ENCODE measurements at places on chromosomes 16 and 17.

- DNase-seq = peak; percentile 83
These were observed 47.1 kb upstream of the AKTIP start for GRCh38 chr16:53549970-53550690.

DNA sequence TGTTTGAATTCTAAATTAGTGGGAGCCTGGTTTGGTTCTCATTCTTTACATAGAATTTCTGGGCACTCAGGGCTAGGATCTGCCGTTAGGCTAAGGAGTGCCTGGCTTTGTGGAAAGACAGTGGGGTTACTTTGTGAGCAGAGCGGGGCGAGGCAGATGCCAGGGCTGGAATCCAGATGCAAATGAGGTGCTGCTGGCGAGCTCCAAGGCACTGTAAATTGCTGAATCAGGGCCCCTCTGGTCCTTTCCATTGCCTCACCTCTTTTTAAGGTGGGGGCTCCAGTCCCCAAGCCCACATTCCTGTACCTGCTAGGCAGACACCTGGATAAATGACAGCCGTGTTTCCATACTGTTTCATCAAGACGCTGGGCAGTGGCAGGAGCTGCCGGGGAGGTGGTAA lies 33.8 kb downstream of the PIPOX start:
- no peak for DNase-seq

- no peak for DNase-seq
These were observed 13.4 kb upstream of the PDK2 start for GRCh38 chr17:50081757-50082156.

DNA sequence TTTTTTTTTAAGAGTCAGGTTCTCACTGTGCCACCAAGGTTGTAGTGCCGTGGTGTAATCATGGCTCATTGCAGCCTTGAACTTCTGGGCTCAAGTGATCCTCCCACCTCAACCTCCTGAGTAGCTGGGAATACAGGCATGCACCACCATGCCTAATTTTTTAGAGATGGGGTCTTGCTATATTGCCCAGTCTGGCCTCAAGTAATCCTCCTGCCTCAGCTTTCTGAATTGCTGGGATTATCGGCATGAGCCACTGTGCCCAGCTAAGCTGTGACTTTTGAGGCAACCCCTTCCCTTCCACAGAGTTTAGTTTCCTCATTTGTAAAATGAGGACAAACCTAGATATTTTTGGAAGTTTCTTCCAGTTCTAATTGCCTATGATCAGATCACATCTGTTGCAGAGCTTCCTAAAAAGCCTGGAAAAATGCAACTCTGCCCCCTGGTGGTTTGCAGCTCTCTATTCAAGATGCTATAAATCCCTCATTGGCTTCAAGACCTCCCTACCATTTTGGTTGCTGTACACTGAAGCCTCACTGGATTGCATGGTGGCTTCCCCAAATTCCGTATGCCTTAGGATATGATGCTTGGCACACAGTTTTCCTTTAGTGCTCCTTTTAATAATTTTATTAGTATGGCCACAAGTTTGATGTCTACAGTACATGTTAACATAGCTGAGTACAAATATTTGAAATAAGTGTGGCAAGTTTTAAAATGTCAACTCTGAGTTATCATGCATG lies 19.3 kb downstream of the GDE1 start:
- peak; percentile 77 for DNase-seq

GRCh38 chr16:58034774-58035173 lies 9.2 kb downstream of the MMP15 start:
- DNase-seq = no peak

GRCh38 chr17:29929006-29929532 lies 959 bp downstream of the SSH2 start:
- peak; percentile 29 for DNase-seq

GRCh38 chr17:17853811-17854447 lies 17.1 kb upstream of the SREBF1 start:
- no peak for DNase-seq

GRCh38 chr16:23107117-23107516 lies 42.1 kb downstream of the USP31 start:
- DNase-seq = no peak

GRCh38 chr17:79556271-79556670 lies 54.6 kb downstream of the RBFOX3 start:
- DNase-seq = no peak

DNA sequence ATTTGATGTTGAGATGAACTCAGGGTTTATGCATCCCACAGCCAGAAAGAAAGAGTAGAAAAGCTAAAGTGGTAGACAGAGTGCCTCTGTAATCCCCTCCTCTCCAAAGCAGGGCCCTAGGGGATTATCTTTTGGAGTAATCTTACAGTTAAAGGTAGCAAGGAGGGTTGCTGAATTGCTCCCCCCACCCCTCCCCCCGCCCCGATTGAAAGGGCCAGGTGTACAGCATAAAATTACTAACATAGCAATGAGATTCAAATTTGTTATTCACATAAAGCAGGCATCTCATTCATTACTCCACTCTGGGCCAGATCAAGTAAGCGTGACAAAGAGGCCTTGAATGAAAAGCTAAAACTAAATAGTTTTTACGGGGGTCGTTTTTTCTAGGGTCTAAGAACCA lies 72.7 kb downstream of the STH start:
- DNase-seq = no peak

GRCh38 chr16:68951991-68952877 lies 108.9 kb downstream of the TANGO6 start:
- DNase-seq = no peak
